IMR-90 (cell line): ENCODE measurements at places on chromosomes 7 and 10. TPM values are rescaled to one million over a fixed set of nuclear protein-coding genes. Genes with fewer than 3 reads are reported as not detected.
A peak's percentile ranks its signal among the peaks of the same experiment; 100 is the strongest.

The NFE2L3 gene
- polyA plus RNA-seq = 22.8 and 28.0 TPM in 2 replicates

The NPFFR1 gene
- not detected in 2 replicates for polyA plus RNA-seq

The PIK3CG gene
- polyA plus RNA-seq = not detected in 2 replicates

The MLXIPL gene
- polyA plus RNA-seq = not detected in 2 replicates

The PLXNA4 gene
- under 0.01 and 0.01 TPM in 2 replicates for polyA plus RNA-seq

The RHOBTB1 gene
- 8.8 and 8.9 TPM in 2 replicates for polyA plus RNA-seq

The ACTL6B gene
- not detected in 2 replicates for polyA plus RNA-seq

The ASB4 gene
- not detected in 2 replicates for polyA plus RNA-seq

The C10orf62 gene
- not detected in 2 replicates for polyA plus RNA-seq

The ZNF107 gene
- polyA plus RNA-seq = 1.9 and 2.5 TPM in 2 replicates

The BMPER gene
- polyA plus RNA-seq = 4.6 and 6.2 TPM in 2 replicates

The LRRC4 gene
- polyA plus RNA-seq = 0.55 and 0.69 TPM in 2 replicates

The ARHGEF35 gene
- polyA plus RNA-seq = not detected in 2 replicates

The GNAI1 gene
- 17.2 and 21.1 TPM in 2 replicates for polyA plus RNA-seq

DNA sequence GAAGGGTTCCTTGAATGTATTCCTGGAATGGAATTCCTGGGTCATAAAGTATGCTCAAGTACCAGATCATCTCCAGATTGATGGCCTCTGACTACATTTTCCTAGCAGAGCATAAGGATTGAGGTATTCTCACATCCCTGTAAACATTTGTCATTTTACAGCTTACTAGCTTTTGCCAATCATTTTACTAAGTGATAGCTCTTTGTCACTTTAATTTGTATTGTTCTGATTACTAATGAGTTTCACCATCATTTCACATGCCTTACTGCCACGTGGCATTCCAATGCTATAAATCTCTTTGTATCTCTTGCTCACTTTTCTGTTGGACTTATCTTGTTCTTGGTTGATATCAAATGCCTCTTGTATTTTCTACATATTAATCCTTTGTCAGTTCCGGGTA, 68.6 kb upstream of the CACNB2 start:
- DNase-seq = no peak

GRCh38 chr10:99520040-99520846, 12.5 kb upstream of the NKX2-3 start:
- DNase-seq = no peak

DNA sequence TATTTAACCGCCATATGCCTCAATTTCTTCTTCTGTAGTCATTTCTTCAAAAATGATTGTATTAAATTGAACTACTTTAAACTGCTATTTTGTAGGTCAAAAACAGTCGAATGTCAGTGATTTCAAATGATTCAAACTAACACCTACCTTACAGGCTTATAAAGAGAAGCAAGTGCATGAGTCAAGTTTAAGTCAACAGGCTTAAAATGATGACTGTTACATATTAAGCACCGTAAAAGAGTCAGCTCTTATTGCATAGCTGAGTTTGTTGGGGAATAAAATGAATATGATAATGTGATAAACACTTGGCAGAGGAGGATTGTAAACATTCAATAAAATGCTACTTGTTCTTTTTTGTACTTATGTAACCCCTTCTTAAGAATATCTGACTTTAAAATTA, 90.1 kb upstream of the ANKRD1 start:
- DNase-seq = peak; percentile 10

- DNase-seq = no peak
These were observed 21.7 kb upstream of the ADRB1 start for GRCh38 chr10:114021717-114022680.

DNA sequence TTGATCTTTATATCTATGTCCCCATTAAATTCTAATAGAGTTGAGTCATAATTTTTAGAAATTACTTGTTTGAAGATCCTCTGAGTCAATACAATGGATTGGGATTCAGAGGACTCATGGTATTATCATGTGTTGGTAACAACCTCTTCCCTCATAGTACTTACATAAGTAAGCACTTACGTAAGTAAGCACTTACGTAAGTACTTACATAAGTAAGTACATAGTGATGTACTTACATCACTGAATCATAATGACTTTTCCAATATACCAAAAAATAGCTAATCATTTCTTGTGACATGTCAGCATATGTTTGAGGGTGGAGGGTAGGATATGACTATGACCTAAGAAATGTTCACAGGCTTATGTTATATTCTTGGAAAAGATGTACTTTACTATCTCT, 740.5 kb downstream of the SORCS1 start:
- DNase-seq = peak; percentile 96

DNA sequence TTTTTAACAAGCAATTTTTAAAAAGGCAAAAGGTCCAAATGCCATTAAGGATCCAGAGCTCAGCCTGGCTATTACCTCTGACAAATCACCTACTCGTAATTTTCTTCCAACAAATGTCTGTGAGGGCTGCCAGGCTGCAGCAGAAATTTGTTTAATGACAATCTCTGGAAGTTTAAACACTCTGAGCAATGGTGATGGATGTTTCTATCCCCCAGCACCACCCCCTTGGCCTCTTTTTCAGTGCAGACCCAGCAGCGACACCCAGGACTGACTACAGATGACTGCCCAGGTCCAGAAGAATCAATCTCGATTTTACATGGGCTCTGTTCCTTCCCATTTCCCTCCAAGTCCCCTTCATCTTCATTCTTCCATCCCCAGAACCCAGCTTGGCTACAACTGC, 201.4 kb upstream of the AOAH start:
- DNase-seq = no peak

- no peak for DNase-seq
These were observed 105.9 kb upstream of the ETV1 start for GRCh38 chr7:14095233-14095950.

- DNase-seq = peak; percentile 95
These were observed 83.0 kb upstream of the SEC61G start for GRCh38 chr7:54841772-54842697.

- no peak for DNase-seq
These were observed 590.9 kb upstream of the MGMT start for GRCh38 chr10:128875956-128876736.

GRCh38 chr7:20310301-20310700, 20.4 kb upstream of the ITGB8 start:
- DNase-seq = no peak

GRCh38 chr10:132283604-132284382, 24.0 kb downstream of the STK32C start:
- DNase-seq = no peak

GRCh38 chr7:148589640-148590039, 926 bp upstream of the C7orf33 start:
- no peak for DNase-seq

GRCh38 chr10:100359030-100359432, 12.0 kb downstream of the SCD start:
- no peak for DNase-seq

DNA sequence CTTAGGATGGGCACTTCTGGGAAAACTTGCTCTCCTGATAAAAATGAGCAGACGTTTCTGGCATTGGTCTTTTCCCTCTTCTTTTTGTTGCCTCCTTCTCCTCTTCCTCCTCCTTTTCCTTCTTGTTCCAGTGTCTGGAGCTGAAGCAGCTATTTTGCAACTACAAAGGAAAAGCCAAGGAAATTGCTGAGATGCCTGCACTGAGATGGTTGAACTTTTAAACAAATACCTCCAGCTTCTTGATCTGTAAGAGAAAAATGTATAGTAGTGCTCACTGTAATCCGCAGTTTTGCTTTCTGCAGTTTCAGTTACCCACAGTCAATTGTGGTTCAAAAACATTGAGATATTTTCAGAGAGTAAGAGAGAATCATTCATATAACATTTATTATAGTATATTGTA, 7.5 kb upstream of the SND1 start:
- peak; percentile 54 for DNase-seq

- DNase-seq = no peak
These were observed 248.9 kb downstream of the KIAA1217 start for GRCh38 chr10:24457661-24458318.

- peak; percentile 48 for DNase-seq
These were observed 29.6 kb downstream of the IDE start for GRCh38 chr10:92544296-92544695.

DNA sequence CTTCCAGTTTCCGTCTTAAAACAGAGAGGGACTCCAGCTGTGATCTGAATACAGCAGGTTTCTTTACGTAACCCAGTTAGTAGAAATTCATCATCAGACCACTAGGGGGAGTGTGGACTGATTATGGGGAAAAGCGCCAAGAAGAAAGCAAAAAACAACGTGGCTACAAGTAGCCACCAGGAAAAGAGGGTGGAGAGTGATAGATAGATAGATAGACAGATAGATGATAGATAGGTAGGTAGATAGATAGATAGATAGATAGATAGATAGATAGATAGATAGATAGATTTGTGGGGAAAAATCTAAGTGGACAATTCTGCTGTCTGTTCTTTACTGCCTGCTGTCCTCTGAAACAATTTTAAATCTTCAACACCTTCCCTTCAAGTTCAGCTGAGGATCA, 12.7 kb upstream of the AKR1B10 start:
- DNase-seq = peak; percentile 83

DNA sequence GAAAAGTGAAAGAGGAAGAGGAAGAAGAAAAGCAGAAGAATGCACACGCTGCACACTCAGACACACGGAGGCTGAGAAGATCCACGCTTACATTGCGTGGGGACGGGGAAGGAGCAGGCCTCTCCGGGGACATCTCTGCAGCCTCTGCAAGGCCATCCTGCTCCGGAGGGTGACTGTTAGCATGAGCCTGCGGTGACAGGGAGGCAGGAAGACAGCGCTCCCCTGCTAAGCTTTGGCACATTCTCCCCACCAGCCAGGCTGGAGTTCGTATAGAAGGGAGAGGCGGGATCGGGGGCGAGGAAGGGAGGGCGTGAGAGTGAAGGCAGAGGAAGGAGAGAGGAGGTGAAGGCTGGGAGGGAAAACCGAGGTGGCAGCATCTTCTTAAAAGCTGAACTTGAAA, 366.0 kb upstream of the SHH start:
- DNase-seq = no peak

GRCh38 chr7:104328296-104328969, at the start of gene LHFPL3:
LHFPL3 (plus strand) TSS chr7:104328603.
- DNase-seq = no peak

DNA sequence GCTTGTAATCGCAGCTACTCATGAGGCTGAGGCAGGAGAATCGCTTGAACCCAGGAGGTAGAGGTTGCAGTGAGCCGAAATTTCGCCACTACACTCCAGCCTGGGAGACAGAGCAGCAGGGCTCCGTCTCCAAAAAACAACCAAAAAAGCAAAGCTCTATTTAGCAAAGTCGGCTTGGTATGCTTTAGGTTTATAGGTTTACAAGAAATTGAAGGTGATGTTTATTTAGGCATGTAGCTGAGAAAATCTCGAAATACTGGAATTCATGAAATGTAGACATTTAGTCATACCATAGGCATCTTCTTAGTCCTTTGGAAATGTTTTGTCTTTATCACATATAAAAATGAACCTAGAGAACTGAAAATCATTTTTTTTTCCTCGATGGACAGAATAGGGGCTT, 453.8 kb upstream of the ANKRD30A start:
- peak; percentile 81 for DNase-seq

DNA sequence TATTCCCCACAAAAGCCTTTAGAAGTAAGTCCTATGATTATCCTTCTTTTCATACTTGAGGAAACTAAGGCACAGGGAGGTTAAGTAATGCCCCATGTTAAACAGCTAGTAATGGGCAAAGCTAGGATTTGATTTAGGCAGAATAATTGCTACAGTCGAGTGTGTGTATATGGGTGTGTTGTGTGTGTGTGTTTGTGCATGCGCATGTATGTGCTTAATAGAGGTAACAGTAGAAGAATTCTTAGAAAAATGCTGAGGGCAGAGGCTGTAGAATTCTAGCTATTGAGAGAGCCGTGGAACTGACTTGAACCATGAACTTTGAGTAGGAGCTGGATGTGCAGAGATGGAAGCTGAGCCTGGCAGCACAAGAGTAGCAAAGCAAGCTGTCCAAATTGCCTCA, 131.3 kb upstream of the WNT16 start:
- DNase-seq = no peak

GRCh38 chr10:95254629-95255028, 36.2 kb downstream of the PDLIM1 start:
- DNase-seq = no peak

DNA sequence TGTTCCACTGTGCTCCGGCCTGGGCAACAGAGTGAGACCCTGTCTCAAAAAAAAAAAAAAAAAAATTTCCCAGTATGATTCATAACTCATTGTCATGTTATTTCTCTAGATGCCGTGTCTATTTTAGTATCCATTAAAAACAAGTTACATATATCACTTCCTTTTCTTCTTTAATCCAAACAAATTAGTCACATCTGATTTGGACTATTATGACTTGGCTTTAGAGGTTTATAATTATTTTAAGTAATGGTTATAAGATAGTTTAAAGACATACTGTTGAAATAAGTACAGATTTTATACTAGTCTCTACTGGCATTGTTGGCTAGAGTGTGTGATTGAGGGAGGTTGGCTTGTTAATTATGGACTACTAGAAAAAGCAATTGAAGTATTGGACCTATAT, 53.3 kb downstream of the ZMYND11 start:
- DNase-seq = peak; percentile 57

DNA sequence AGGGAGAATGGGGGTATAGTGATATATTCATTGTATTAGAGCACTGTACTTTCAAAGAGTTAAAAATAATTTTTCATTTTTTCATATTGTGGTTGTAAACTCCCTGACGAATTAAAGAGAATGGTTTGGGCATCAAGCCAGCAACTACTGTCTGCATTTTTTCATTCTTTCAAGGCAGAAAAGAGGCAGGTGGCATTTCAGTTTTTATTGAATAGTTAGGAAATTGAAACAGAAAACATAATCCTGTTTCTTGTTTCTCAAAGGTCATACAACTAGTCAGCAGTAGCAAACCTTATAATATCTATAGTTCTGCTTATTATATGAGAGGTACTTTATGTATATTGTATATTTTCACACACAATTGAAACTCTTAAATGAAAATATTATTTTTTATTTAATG, 303.9 kb upstream of the KCND2 start:
- DNase-seq = no peak

- peak; percentile 67 for DNase-seq
These were observed 606 bp downstream of the TAX1BP1 start for GRCh38 chr7:27740449-27741086.
